Hematopoietic multipotent progenitor cell treated with erythropoietin and hydrocortisone succinate and interleukin-3 and kit ligand, for 8 days (in vitro differentiated cells): ENCODE measurements at places on chromosomes 11 and 22.

DNA sequence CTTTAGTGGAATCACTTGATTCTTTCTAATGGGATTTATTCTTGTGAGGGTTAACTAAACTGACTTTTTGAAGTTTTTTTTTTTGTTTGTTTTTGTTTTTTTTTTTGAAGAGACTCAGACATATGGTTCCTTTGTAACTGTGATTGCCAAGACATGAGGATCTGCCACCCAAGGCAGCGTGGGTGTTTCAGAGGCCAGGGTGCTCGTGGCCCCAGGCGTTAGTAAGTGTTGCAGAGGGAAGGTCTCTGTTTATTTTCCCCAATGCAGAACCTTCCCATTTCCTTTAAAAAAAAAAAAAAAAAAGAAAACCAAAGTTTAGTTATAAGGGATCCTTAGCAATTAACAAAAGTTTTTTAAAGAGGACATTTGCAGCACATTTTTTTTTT lies 94.8 kb downstream of the CTTN start:
- no peak for DNase-seq

GRCh38 chr11:28569106-28569505 lies 460.9 kb downstream of the METTL15 start:
- DNase-seq, result no peak

DNA sequence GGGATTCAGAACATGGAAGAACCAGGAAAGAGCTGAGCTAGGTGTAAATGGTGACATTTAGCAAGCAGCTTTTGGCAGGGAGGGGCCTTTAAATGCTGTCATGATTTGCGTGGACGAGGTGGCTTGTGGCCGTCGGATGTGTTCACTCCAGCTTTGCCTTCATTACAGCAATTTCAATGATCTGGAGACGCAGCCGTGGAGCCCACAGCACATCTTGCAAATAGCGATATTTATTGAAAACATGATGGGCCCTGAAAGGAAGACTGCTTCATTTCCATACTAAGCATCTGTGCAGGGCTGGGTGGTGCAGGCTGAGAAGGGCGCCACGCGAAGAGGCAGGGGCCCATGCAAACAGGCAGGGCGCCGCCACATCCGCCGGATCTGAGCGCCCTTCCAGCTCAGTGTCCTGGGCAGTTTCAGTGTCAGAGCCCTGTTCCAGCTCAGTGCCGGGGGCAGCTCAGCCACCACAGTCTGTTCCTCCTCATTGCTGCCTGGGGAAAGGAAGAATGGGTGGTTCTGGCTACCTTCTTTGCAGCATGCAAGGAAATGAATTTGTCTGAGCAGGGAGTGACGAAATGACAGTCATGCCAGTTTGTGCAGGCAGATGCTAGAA lies 111.1 kb upstream of the TTC12 start:
- no peak for DNase-seq

GRCh38 chr11:129395883-129396282 lies 20.2 kb downstream of the BARX2 start:
- DNase-seq, result no peak

DNA sequence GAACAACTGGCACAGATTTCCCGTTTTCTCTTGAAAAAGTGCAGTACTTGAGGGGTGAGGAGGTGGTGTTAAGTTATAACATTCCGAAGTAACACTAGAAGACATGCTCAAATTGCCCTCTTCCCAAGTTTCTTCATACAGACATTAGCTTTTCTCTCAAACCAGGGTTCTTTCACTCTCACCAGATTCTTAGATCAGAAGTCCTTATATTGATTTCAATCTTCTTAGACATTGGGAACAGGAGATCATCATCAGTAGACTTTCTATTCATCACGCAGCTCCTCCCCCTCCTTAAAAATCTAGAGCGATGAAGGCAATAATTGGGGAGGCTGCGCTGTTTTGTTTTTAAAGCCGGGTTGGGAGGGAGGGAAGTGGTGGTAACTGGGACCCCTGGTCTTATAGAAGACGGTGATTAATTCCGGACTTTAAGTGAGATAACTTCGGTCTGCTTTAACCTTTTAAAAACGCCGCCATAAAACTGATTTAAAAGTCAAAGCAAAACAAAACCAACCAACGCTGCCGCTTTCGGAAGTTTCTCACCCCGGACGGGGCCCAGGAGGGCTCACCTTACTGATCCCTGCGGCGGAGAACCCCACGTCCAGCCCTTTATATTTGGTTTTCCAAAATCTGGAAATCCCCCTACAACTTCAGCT lies 665 bp downstream of the USP28 start:
- DNase-seq, result peak; percentile 12

DNA sequence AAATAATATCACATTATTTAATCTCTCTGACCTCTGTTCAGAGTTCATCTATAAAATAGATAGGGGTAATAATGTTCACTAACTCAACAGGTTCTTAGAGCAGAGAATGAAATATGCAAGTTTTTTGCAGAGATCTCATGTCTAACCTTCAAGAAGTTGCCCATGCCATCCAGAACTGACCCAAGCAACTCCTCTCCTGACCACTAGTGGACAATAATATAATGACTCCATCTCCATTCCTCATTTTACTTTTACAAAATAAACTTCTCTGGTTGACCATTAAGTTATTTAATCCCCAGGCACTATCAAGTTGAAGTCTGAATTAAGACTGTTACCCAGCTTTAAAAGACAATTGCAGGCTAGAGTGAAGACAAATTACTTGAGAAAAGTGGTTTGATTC lies 382.6 kb downstream of the KCNA4 start:
- DNase-seq, result no peak

- no peak for DNase-seq
These were observed 32.5 kb upstream of the RASL10A start for GRCh38 chr22:29348041-29348440.

DNA sequence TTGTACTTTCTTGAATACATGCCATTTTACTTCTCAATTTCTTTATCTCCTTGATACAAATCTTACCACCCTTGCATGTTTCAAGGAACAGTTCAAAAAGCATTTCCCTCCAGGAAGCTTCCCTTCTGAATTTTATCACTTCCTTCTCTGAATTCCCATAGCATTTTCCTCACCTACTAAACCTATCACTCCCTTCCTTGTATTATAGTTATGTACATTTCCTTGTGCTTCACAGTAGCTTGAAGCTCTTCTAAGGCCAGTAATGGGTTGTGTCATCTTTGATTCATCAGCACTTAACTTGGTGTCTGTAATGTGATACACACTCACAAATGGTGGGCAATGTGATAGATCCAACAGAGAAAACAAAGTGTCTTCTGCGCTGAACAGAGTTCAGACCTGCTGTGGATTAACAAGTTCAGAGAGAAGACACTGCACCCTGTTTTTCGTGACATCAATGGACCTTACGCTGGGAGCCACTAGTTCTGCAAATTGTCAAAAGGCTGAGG lies 127.5 kb downstream of the CCDC81 start:
- no peak for DNase-seq

DNA sequence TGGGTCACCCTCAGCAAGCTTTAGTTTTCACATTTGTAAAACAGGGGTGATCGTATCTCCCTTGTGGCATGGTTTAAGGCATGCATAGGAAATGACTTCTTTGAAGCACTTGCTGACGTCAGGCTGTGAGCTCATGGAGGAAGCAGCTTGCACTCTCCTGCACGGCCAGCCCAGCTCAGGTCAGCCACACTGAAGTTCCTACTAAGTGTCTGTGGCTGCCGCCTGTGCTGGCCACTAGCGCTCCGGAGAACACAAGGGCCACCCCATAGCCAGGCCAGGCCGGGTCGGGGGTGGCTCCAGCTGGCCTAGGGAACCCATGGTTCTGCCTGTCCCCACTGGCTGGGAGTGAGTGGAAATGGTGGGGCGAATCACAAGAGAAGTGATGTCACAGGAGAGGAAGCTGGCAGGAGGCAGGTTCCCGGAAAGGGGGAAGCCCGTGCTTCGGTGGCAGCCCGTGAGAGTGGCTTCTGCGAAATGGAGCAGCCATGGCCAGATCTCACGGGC lies 28.2 kb downstream of the KCTD17 start:
- peak; percentile 15 for DNase-seq

GRCh38 chr22:27387561-27387960 lies 414.0 kb downstream of the MN1 start:
- no peak for DNase-seq

GRCh38 chr11:128288368-128288767 lies 299.0 kb downstream of the ETS1 start:
- no peak for DNase-seq

GRCh38 chr11:128467041-128467440 lies 120.3 kb downstream of the ETS1 start:
- DNase-seq, result no peak

DNA sequence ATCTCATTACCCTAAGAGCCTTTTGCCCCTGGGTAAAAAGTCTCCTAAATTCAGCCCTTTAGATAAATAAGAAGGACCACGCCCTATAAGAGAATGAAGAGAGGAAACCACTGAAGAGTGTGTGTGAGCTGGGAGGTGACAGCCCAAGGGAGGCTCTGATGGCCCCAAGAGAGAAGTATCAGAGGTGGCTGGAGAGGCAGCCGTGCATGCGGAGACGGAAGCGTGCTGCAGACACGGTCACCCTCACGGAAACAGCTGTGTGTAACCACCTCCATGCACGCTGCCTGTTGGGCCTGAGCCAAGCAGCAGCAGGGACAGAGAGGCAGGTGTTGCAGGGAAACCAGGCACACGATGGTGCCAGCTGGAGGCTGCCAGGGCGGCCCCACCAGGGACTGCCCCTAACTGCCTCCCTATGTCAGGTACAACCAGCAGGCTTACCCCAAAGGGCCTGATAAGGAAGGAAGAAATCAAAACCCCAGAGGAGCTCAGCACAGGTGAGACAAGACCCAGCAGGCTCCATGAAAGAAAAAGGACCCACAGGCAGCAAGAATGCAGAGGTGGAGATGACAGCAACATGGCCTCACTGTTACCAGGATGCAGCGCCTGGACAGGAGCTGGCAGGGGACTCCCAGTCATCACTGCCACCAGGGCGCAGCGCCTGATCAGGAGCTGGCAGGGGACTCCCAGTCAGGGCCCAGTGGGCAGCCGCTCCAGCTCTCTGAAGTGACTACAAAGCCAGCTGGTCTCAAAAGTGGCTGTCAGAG lies 7.8 kb downstream of the LARGE2 start:
- peak; percentile 37 for DNase-seq

- no peak for DNase-seq
These were observed 5.6 kb downstream of the DGCR8 start for GRCh38 chr22:20085651-20086050.

GRCh38 chr11:48107188-48107704 lies 109.4 kb upstream of the OR4B1 start:
- DNase-seq, result no peak

GRCh38 chr11:2212411-2213251 lies 41.0 kb upstream of the TH start:
- DNase-seq, result no peak

- DNase-seq, result no peak
These were observed 13.2 kb upstream of the RGL4 start for GRCh38 chr22:23677701-23677995.

DNA sequence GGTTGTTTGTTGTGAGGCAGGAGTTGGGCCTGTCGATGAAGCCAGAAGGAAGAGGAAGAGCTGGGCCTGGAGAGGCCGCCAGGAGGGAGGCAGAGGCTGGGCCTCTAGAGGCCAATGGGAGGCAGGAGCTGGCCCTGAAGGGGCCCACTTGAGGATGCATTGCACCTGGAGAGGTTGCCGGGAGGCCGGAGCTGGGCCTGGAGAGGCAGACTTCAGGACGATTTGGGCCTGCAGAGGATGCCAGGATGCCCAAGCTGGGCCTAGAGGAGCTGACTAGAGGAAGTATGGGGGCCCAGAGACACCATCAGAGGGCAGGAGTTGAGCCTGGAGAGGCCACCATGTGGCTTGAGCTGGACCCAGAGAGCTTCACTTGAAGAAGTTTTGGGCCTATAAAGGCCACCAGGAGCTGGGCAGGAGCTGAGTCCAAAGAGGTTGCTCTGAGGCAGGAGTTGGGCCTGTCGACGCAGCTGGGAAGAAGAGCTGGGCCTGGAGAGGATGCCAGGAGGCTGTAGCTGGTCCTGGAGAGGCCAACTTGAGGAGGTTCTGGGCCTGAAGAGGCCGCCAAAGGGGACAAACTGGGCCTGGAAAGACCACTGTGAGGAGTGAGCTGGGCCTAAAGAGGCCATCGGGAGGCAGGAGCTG lies 39.0 kb downstream of the OR4C45 start:
- no peak for DNase-seq

DNA sequence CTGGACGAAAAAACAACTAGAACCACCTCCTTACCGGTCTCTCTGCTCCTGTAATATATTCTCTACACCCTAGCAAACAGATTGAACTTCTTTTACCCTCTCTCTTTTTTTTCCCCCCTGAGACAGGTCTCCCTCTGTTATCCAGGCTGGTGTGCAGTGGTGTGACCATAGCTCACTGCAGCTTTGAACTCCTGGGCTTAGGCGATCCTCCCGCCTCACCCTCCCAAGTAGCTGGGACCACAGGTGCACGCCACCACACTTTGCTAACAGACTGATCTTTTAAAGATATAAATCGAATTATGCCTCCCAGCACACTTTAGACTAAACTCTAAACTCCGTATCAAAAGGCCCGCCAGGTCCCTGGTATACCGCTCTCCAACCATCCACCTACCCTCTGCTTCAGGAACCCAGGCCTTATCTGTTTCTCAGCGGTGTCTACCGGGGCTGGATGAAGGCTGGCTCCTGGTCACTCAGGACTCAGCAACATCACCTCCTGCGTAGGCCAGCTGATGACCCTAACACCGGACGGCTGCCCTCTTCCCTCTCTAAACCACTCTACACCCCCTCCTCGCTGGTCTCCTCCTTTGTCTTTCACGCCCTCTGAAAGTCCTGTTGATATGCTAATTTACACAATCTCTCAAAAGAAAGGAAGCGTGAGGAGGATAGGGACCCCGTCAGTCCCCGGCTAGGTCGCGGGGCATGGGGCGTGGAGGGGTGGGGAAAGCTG lies 745 bp downstream of the C22orf39 start:
- peak; percentile 7 for DNase-seq

DNA sequence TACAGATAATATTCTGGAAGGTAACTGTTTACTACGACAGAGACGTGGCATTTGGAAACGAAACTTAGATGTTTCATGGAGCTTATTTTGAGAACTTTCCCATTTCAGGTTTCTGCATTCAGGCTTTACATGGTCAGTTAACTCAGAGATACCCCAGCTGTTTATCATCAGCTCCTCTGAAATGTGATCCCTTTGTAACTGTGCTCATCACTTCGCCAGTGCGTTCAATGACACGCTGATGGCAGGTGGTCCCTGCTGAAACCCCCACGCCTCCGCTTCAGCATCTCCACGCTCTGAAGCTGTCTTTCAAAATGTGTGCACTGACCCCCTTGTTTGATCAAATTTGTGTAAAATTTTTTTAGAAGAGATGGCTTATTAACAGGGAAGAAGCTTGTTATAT lies 30.5 kb downstream of the ALG12 start:
- DNase-seq, result no peak

GRCh38 chr11:68591719-68592118 lies 92.6 kb upstream of the GAL start:
- no peak for DNase-seq

GRCh38 chr11:112589155-112589554 lies 328.5 kb upstream of the PLET1 start:
- DNase-seq, result no peak
